ENCODE measurements at places on chromosomes 1 and 21.

GRCh38 chr1:3066250-3066711 is 2.7 kb upstream of the PRDM16 start:
- no peak for DNase-seq

- no peak for DNase-seq
Observed at GRCh38 chr21:21690068-21690665, 692.0 kb downstream of the NCAM2 start.

DNA sequence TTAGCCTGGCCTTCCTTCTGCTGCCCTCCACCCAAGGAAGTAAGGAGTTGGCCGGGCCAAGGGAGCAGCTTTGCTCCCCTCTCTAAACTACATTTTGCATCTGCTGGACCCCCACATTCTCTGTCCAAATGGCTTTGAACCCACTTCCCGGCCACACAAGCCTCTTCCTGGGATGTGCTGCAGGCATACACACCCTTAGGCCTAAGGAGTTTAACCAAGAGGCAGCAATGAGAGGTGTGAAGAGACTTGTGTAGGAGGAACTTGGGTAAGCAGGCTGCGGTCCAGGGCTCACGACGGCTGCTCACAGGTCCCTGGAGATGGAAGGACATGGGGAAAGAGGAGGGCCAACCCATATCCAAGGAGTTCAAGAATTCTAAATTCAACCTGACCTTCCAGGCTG is 196.7 kb upstream of the SGIP1 start:
- DNase-seq, result no peak

DNA sequence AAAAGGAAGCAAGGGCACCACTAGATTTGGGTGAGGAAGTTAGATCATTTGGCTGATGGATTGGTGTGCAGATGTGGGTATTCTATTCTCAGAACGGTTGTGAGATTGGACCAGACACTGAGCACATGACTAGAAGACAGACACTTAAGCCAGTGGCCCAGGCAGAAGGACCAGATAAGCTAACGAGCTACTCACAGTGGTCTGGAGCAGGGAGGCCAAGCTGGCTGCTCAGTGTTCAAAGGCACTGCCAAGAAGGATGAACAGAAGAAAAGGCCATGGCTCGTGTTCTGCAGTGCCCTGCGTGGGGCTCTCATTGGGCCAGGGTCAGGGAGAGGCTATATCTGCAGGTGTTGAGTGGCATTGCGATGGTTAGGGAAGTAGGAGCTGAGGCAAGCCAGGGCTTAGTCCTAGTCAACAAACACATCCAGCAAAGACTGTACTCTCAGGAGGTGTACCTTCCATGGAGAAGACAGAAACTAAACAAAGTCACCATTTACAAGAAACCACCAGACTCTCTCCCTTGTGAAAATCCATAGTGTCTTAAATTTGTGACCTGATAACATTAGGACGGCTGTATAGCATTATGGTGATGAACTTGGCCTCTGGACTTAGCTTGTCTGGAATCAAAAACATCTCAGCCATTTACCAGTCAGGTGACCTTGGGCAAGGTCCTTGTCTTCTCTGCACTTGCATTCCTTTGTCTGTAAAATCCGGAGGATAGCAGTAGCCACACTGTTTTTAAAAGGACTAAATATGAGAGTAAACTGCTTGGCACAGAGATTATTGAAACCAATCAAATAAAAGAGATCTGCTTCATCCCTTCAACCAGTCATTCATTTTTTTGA is 274.5 kb downstream of the SIPA1L2 start:
- no peak for DNase-seq

- no peak for DNase-seq
Observed at GRCh38 chr21:18477043-18477442, 73.5 kb upstream of the TMPRSS15 start.

GRCh38 chr1:78649628-78650027 is at the start of gene IFI44:
Gene IFI44, plus strand, starts transcription at chr1:78649831. Its CDS starts 365 bp downstream, at chr1:78650196.
- DNase-seq, result peak; percentile 81

DNA sequence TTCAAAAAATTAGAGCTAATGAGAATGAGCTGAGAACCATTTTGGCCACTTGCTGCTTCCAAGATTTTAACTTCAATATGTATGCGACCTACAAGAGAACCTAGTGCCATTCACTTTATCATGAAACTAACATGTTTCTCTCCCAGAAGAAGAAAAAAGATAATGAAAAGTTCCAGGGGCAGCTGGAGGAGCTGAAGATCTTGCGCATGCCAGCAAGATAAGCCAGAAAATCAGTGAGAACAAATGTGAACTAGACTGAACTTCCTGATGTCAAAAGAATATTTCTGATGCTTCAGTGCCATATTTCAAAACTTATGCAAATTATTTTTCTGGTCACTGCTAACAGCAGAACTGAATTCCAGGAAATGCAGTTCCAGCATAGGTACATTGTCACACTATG is 1265.1 kb downstream of the BRINP3 start:
- no peak for DNase-seq

GRCh38 chr1:152964536-152964935 is 5.9 kb upstream of the SPRR4 start:
- no peak for DNase-seq

- no peak for DNase-seq
Observed at GRCh38 chr1:113012149-113012548, 56.2 kb upstream of the SLC16A1 start.
